ENCODE measurements at places on chromosomes 12 and 14. TPM values are rescaled to one million over a fixed set of nuclear protein-coding genes. Genes with fewer than 3 reads are reported as not detected.

GRCh38 chr12:61137677-61138414 lies 1122.4 kb upstream of the USP15 start:
- DNase-seq, result no peak

DNA sequence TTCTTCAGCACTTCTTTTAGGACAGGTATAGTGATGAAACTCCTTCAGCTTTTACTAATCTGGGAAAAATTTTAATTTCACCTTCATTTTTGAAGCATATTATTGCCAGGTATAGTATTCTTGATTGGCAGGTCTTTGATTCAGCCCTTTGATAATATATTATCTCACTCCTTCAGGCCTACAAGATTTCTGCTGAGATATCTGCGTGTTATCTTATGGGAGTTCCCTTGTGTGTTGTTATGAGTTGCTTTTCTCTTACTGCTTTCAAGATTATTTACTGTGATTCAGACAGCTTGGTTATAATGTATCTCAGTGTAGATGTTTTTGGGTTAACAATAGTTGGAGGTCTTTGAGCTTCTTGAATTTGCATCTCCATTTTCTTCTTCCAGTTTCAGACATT lies 87.4 kb downstream of the ATF7IP start:
- no peak for DNase-seq

The PLCZ1 gene
- 0.16 TPM for polyA plus RNA-seq

- DNase-seq, result no peak
Measured at GRCh38 chr12:40646911-40647310, 45.3 kb upstream of the CNTN1 start.

DNA sequence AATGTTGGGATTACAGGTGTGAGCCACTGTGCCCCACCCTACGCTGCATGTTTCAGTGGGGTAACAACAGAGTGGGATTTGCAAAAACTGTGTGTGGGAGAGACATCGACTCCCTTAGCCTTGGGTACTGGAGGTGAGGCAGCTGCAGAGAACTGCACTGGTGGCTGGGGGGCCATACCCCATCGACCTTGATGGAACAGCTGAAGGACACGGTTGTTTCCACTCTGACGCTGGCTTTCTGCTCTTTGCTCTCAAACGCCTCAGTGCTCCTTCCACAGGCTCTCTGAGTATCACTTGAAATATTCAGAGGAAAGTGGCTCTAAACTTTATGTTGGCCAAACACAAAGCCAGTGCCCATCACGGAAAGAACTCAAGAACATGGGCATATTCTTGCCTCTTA lies 30.8 kb upstream of the LRRC10 start:
- DNase-seq, result no peak

The BTG1 gene
- 50.2 TPM for polyA plus RNA-seq

DNA sequence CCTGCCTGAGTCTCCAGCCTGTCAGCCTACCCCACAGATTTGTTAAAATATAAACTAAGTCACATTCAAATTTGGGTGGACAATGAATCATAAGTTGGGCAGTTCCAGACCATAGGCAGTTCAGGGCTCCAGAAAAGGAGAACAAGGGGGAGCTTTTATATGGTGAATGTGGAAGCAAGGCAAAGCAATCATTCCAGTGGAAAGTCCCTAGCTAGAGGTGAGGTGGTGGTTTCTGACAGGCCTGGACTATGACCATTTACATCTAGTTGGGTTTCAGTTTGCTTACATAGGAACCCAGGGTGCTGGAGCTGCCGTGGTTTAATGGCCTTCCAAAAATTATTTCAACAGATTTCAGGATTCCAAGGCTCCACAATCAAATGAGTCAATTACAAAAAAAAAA lies 207.3 kb downstream of the AEBP2 start:
- DNase-seq, result no peak

DNA sequence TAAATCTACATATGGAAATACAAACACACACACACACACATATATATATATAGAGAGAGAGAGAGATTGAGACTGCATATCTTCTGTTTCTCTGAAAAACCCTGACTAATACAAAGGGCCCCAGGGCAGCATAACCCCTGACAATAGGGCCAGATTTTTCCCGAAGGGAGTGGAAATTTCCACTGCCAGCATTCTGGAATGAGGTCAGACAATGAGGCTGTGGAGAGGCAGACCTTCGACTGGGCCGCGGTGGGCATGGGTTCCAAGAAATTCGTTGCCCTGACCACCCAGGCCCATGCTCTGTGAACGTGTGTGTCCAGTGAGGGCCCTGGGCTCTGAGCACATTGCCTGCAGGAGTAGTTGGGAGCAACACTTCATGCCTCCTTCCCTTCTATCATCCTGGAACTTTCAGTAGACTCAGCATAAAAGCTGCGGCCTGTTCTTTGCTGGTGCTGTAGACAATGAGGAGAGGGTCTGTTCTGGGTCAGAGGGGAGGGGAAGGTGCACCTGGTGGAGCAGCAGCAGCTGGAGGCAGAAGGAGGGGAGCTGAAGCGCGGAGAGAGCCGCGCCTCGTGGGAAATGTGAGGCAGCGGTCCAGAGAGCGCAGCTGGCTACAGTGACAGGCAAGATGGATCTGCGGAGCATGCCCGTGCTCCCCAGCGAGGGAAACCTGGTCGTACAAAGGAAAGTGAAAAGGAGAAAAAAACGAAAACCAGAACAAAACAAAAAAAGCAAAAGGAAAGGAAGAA lies 25.6 kb upstream of the CCDC60 start:
- DNase-seq, result peak; percentile 25

The PAPLN gene
- polyA plus RNA-seq, result 1.2 TPM

The CFAP54 gene
- polyA plus RNA-seq, result 0.18 TPM

DNA sequence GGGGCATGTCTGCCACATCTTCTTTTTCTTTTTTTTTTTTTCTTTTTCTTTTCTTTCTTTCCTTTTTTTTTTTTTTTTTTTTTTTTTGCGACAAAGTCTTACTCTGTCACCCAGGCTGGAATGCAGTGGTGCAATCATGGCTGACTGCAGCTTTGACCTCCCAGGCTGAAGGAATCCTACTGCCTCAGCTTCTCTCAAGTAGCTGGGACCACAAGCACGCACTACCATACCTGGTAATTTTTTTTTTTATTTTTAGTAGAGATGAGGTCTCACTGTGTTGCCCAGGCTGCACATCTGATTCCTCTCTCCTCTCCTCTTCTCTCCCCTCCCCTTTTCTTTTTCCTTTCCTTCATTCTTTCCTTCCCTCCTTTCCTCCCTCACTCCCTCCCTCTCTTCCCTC lies 18.5 kb downstream of the SLC15A5 start:
- DNase-seq, result no peak

- DNase-seq, result no peak
Measured at GRCh38 chr12:1791104-1791841, 29.1 kb upstream of the LRTM2 start.

GRCh38 chr12:108815875-108816594 lies 41.3 kb downstream of the SSH1 start:
- DNase-seq, result no peak

All from forelimb muscle (tissue), 1 donor.